ENCODE measurements at places on chromosomes 13 and 19.

- no peak for DNase-seq
Measured at GRCh38 chr13:33519561-33520467, 234.3 kb upstream of the STARD13 start.

GRCh38 chr13:23377983-23378632 lies 55.4 kb downstream of the SACS start:
- peak; percentile 70 for DNase-seq

GRCh38 chr19:28614634-28615545 lies 598.1 kb downstream of the UQCRFS1 start:
- no peak for DNase-seq

GRCh38 chr13:93955904-93956303 lies 523.6 kb downstream of the DCT start:
- DNase-seq, result no peak

DNA sequence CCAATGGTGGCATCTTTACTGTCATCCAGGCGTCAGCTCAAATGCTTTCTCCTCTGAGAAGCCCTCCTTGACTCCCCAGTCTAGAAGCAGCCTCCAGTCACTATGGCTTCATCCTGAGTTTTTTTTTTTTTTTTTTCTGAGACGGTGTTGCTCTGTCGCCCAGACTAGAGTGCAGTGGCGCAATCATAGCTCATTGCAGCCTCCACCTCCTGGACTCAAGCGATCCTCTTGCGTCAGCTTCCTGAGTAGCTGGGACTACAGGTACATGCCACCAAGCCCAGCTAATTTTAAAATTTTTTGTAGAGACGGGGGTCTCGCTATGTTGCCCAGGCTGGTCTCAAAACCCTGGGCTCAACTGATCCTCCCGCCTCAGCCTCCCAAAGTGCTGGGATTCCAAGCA lies 4.2 kb downstream of the NRTN start:
- no peak for DNase-seq

- DNase-seq, result no peak
Measured at GRCh38 chr19:46975925-46976782, 43.5 kb upstream of the NPAS1 start.

DNA sequence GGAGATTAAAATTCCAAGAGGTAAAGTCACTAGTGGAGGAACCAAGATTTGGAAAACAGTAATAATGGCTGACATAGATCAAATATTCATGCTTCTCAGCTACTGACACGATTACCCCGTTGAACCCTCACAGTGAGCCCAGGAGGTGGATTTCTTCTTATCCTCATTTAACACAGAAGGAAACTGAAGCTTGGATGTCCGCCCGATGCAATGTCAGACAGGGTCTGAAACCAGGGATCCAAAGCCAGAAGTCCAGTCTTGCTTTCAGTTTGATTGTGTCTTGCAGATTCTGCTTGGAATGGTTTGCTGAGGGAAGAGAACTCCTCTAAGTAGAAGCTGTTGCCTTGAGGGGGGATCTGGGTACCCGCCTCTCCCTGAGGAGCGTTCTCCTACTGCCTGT lies 404.7 kb downstream of the KCNRG start:
- no peak for DNase-seq

- DNase-seq, result no peak
Measured at GRCh38 chr13:33560726-33561125, 257.2 kb upstream of the RFC3 start.

DNA sequence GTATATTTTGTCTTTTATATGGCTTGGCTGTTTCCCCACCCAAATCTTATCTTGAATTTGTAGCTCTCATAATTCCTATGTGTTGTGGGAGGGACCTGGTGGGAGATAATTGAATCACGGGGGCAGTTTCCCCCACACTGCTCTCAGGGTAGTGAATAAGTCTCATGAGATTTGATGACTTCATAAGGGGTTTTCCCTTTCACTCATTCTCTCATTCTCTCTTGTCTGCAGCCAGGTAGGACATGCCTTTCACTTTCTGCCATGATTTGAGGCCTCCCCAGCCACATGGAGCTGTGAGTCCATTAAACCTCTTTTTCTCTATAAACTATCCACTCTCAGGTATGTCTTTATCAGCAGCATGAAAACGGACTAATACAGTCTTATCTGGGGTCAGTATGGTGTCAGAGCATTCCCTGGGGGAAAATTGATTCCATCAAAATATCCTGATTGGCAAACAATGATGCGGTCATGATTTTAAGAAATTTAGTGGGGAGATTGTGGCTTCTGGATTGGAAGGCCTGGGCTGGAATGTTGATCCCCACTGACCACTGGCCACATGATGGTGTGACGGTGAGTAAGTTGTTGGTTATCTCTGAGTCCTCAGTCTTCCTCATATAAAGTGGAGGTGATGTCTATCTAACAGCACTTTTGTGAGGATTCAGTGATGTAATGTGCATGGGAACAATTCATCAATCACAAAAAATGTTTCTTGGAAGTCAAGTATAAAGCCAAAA lies 27.5 kb upstream of the ANKRD10 start:
- peak; percentile 51 for DNase-seq

DNA sequence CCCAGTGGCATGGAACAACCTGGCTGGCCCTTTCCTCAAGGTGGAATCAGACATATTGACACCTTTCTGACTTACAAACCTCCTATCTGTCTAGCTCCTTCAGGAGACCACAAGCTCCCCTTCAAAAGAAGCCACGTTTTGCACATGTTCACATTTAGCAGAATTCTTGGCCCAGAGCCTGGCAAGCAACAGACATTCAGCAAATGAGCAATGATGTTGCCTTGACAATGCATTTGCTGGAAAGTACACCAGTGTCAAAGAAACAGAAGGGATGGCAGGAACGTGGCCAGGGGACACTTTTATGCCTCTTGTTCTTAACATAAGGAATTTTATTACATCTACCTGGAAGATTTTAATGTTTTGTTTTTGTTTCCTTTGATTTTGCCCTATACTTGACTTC lies 85.5 kb upstream of the FGF14 start:
- no peak for DNase-seq

DNA sequence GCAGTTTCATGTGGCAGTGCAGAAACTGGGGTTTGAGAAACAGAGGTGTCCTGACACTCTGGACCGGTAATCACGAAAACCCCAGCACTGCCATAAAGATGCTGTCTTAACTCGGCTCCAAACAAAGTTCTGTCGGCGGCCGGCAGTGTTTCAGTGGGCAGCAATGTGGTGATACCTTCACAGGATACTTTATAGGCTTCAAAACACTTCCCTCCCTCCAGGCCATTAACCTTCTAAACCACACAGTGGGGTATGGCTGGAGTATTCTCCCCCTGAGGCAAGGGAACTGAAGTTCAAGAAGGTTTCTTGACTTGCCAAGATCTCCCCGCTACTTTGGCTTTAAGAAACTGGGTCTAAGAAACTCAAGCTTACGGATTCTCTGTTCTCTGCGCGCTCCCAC lies 1.1 kb downstream of the RUBCNL start:
- DNase-seq, result no peak

DNA sequence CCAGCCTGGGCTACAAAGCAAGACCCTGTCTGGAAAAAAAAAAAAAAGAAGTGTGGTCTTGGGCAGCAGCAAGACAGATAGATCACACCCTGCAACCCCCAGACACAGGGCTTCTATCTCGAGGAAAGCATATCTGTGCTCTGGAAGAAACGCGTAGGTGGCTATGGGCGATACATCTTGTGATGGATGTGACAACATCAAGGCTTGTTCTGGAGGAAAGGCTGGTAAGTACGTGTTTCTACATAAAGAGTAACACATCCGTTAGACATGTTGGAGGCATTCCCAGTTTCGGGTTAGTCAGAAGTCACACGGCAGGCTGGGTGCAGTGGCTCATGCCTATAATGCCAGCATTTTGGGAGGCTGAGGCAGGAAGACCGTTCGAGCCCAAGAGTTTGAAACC lies 6.6 kb upstream of the DHDH start:
- peak; percentile 3 for DNase-seq

DNA sequence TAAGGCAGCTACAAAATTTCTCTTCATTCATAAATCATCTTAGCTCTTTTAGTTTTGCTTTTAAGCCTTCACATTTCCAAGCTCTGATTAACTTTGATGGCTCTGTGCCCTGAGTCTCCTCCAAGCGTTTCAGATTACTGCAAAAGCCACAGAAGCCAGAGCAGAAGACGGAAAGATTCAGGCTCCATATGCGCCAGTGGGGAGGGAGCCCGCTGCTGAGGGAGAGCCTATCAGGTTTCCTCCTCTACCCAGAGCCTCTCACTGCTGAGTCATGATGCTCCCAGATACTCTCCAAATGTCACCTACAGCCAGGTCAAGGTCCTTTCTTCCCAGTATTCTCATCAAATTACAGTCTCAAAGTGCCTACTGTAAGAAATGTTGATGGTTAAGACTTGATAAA lies 193.6 kb downstream of the RAP2A start:
- DNase-seq, result no peak

- no peak for DNase-seq
Measured at GRCh38 chr13:59584761-59585670, 578.7 kb downstream of the DIAPH3 start.

- DNase-seq, result peak; percentile 65
Measured at GRCh38 chr19:47239610-47240296, 8.8 kb upstream of the BBC3 start.

- no peak for DNase-seq
Measured at GRCh38 chr19:48303367-48303766, 22.0 kb upstream of the EMP3 start.

- DNase-seq, result no peak
Measured at GRCh38 chr19:5338656-5339197, 1.9 kb downstream of the PTPRS start.

- DNase-seq, result no peak
Measured at GRCh38 chr19:37907735-37908455, 887 bp downstream of the SIPA1L3 start.

DNA sequence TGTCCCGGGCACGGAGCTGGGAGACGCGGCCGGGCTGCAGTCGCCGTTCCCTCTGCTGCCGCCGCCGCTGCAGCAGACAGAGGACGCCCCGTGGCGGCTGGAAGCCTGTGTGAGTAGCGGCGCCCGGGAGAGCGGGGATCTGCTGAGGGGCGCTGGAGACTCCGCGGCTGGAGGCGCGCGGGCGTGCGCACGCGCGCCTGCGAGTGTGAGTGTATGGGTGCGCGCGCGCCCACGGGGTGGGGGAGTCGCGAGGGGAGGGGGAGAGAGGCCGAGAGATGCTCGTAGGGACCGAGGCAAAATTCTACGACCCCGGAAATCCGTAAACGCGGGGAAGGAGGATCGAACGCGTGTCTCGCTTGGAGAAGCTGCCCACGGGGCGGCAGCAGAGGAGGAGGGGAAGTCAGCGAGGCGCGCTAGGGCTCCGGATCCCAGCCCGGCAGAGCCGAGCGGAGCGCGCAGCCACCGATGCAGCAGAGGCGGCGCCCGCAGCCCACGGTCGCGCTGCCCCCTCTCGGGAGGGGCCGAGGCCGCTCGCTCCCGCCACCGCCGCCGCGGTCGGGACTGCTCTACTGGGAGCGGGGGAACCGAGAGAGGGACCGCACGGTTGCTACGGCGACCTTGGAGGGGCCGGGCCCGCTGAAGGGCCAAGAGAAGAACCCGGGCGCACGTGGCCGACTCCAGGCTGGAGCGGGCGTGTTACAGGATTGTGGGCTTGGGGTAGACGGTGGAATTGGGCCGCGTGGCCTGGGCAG lies at the start of gene ENOX1:
Gene ENOX1 (minus strand): TSS at position 207 of the 752 bp plus-strand sequence.
- peak; percentile 28 for DNase-seq

GRCh38 chr19:39379865-39380396 lies 11.0 kb downstream of the PAF1 start:
- DNase-seq, result no peak

DNA sequence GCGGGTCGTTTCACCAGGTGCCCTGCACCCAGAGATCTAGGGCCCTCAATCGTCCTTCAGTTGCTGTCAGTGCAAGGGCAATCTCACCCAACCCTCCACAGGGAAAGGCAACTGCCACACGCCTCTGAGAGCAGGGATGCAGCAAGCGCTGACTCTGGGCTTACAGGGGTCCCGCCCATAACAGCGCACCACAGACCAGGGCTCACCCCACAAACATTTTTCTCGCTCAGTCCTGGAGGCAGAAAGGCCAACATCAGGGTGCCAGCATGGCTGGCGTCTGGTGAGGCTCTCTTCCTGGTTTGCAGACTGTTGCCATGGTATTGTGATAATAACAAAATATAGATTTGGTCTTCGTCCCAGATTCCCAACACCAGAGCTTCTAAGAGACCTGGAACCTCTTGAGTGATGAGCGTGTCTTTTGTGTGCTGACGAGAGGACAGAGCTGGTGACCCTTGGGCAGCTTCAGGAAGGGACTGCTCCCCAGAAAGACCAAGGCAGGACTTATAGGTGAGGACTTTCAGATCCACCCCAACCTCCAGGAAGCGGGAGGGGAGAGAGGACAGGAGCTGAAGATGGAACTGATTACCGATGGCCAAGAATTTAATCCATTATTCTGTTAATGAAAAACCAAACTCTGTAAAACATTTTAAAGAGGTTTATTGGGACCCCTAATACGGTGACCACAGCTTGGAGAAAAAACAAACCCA lies 51.3 kb downstream of the C13orf46 start:
- DNase-seq, result no peak

DNA sequence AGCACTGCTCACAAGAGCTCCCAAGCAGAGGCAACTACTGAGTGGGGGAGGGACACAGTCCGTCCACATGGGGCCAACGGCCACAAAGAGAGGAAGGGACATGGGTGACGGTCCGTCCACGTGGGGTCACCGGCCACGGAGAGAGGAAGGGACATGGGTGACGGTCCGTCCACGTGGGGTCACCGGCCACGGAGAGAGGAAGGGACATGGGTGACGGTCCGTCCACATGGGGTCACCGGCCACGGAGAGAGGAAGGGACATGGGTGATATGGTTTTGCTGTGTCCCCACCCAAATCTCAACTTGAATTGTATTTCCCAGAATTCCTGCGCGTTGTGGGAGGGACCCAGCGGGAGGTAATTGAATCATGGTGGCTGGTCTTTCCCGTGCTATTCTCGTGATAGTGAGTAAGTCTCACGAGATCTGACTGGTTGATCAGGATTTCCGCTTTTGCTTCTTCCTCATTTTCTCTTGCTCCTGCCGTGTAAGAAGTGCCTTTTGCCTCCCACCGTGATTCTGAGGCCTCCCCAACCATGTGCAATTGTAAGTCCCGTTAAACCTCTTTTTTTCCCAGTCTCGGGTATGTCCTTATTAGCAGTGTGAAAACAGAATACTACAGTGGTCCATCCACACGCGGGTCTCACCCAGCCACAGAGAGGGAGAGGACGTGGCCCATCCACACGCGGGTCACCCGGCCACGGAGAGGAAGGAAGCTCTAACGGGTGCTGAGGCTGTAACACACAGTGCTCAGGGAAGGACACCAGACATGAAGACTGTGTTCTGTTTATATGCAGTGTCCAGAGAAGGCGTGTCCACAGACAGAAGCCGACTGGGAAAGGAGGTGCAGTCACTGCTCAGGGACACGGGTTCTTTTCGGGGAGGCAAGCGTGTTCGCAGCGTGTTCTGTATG lies 48.5 kb downstream of the GAS6 start:
- peak; percentile 5 for DNase-seq

- DNase-seq, result no peak
Measured at GRCh38 chr13:38283346-38283745, 66.3 kb upstream of the UFM1 start.

All from activated naive CD4-positive, alpha-beta T cell treated with Interleukin-2 at 50 U/mL for 16 hours (primary cell).